Activated CD4-positive, alpha-beta T cell treated with anti-CD3 and anti-CD28 coated beads, Interleukin-2, amount 10 ng/mL, durations not matched to agents 7 days and 5 days (primary cell): ENCODE measurements at places on chromosomes 6 and 20. TPM values are rescaled to one million over a fixed set of nuclear protein-coding genes. Genes with fewer than 3 reads are reported as not detected.

The OR2B6 gene
- not detected for total RNA-seq

The MEP1A gene
- not detected for total RNA-seq

The KCNB1 gene
- not detected for total RNA-seq

The XKR7 gene
- total RNA-seq = 0.05 TPM

The GABRR1 gene
- total RNA-seq = not detected

- H3K4me1 ChIP-seq = peaks cover 6% of the 10 kb centered on the region
- H3K27me3 ChIP-seq = peaks cover 15% of the 10 kb centered on the region
- peaks cover 7% of the 10 kb centered on the region for H3K36me3 ChIP-seq
- H3K27ac ChIP-seq = no peak overlapping the region
- H3K4me3 ChIP-seq = no peak overlapping the region
- no peak for DNase-seq
Measured at GRCh38 chr20:43993560-43993959, 78.9 kb downstream of the TOX2 start.

GRCh38 chr6:38352636-38353035 lies 287.1 kb downstream of the BTBD9 start:
- H3K27me3 ChIP-seq = no peaks in the 10 kb centered on the region
- H3K36me3 ChIP-seq = no peaks in the 10 kb centered on the region
- no peak for DNase-seq
- no peaks in the 10 kb centered on the region for H3K4me1 ChIP-seq

- H3K27ac ChIP-seq = no peak overlapping the region
- no peak for DNase-seq
- H3K36me3 ChIP-seq = no peaks in the 10 kb centered on the region
- no peak overlapping the region for H3K4me3 ChIP-seq
- H3K4me1 ChIP-seq = no peaks in the 10 kb centered on the region
Measured at GRCh38 chr6:16903470-16903869, 142.2 kb upstream of the ATXN1 start.

GRCh38 chr6:15423286-15423993 lies 177.6 kb downstream of the JARID2 start:
- peaks cover 67% of the 10 kb centered on the region for H3K36me3 ChIP-seq
- DNase-seq = no peak
- no peak overlapping the region for H3K4me3 ChIP-seq
- no peaks in the 10 kb centered on the region for H3K27me3 ChIP-seq

- no peak overlapping the region for H3K27ac ChIP-seq
- no peak for DNase-seq
- peaks cover 25% of the 10 kb centered on the region for H3K27me3 ChIP-seq
- H3K4me1 ChIP-seq = no peaks in the 10 kb centered on the region
- H3K4me3 ChIP-seq = no peak overlapping the region
- no peaks in the 10 kb centered on the region for H3K36me3 ChIP-seq
Measured at GRCh38 chr20:732727-733126, 35.6 kb downstream of the SLC52A3 start.

DNA sequence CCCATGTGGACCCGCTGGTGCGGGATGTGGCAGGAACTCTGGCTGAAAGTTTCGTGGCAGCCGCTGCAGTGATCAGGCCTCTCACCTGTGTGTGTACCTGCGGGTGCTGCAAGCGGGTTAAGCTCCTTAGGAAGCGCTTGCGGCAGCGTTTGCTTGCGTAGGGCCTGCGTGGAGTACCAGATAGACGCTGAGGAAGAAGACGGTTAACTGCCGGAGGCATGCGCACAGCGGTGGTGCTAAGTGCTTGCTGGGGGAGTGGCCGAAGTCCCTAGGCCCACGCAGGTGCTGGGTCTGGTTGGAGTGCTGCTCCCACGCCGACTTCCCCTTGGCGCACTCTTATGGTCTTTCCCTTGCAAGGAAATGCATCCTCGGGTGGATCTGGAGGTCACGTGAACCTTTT lies 23.0 kb downstream of the ZSCAN31 start:
- no peaks in the 10 kb centered on the region for H3K36me3 ChIP-seq
- H3K27ac ChIP-seq = no peak overlapping the region
- H3K4me1 ChIP-seq = no peaks in the 10 kb centered on the region
- DNase-seq = no peak
- H3K4me3 ChIP-seq = no peak overlapping the region

GRCh38 chr6:31239854-31240253 lies 32.0 kb downstream of the HLA-C start:
- peaks cover 2% of the 10 kb centered on the region for H3K4me1 ChIP-seq
- H3K27me3 ChIP-seq = peaks cover 15% of the 10 kb centered on the region
- DNase-seq = no peak
- no peak overlapping the region for H3K4me3 ChIP-seq
- H3K27ac ChIP-seq = no peak overlapping the region
- no peaks in the 10 kb centered on the region for H3K36me3 ChIP-seq

GRCh38 chr6:128508588-128509296 lies 11.7 kb downstream of the PTPRK start:
- no peak overlapping the region for H3K27ac ChIP-seq
- DNase-seq = no peak
- H3K4me3 ChIP-seq = no peak overlapping the region
- no peaks in the 10 kb centered on the region for H3K4me1 ChIP-seq

DNA sequence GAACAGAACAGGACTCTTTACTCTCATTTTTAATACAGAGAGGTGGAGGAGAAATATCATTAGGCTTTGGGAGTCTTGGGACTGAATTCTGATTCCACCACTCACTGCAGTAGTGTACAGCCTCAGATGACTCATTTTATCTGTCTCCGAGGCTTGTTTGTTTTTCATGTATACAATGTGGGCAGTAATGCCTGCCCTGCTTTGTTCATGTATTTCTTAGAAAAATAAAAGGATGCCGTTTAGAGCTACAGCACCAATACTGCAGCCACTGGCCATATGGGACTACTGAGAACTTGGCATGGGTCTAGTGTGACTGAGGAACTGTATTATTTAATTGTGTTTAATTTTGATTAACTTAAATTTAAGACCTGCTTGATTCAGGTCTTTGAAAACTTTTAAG lies 41.2 kb upstream of the JAG1 start:
- no peak overlapping the region for H3K4me3 ChIP-seq
- no peak for DNase-seq
- H3K4me1 ChIP-seq = no peaks in the 10 kb centered on the region
- H3K36me3 ChIP-seq = no peaks in the 10 kb centered on the region
